ENCODE measurements at places on chromosomes 16 and 17.

DNA sequence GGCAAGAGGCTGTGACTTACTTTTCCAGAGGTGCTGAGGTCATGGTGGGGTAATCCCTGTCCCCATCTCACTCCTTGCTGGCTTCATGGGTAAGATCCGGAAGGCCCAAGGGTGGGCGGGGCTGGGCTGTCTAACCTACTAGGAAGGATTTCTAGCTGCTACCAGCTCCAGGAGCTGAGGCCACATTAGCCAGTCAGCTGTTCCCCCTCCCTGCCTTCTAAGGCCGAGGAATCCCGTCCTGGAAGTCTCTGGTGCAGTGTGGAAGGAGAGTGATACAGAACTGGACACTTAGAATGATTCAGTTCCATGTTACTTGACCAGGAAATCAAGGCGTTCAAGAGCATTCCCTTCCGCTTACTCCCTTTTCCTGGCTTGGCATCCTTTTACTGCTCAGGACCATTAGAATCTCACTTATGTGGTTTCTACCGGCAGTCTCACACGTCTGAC lies 8.9 kb downstream of the GNGT2 start:
- DNase-seq = no peak

DNA sequence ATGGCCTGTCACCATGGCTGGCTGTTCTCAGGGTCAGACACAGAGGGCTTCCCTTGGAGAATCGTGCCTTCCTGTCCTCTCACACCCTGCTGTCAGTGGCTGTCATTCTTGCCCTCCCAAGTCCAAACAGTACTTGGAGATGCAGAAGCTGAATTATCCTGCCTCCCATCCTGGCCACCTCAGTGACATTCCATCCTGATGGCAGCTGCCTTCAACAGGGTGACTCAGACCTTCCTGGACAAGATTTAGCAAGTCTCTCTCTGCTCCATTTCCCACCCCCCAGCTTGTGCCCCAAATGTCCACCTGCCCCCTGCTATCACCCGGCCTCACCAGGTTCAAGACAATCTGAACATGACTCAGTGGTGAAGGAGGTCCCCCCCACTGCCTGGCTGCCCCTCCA lies 4.8 kb upstream of the KRT36 start:
- no peak for DNase-seq

DNA sequence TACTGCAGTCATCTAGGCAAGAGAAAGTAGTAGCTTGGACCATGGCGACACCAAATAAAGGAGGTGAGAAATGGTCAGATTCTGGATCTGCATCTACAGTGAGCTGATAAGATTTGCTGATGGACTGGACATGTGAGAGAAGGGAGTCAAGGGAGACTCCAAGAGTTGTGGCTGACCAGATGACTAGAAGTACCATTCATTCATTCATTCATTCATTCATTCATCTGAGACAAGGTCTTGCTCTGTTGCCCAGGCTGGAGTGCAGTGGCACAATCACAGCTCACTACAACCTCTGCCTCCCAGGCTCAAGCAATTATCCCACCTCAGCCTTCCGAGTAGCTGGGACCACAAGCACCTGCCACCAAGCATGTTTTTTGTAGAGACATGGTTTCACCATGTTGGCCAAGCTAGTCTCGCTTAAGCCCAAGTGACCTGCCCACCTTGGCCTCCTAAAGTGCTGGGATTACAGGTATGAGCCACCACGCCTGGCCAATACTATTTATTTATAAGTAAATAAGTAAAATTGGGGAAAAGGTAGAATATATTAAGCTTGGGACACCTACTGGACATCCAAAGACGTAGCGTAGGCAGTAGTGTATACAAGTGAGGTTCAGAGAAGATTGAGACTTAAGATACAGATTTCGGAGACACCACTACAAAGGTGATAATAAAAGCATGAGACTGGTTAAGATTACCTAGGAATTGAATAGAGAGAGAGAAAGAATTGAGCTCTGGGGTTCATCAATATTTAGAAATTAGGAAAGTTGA lies 15.7 kb upstream of the RNF43 start:
- DNase-seq = no peak

DNA sequence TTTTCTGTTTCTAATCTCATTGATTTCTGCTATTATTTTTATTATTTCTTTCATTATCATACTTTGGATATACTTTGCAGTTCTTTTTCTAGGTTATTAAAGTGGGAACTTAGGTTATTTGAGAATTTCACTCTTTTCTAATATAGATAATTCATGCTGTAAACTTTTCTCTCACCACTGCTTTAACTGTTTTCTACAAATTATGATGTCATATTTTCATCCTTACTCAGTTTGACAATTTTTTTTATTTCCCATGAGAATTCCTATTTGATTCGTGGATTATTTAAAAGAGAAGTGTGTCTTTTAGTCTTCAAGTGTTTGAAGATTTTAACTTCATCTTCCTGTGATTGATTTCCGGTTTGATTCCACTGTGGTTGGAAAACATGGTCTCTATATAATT lies 336.8 kb upstream of the SALL1 start:
- no peak for DNase-seq

All from effector memory CD8-positive, alpha-beta T cell (primary cell).